ENCODE measurements at places on chromosomes 1 and 21.

- DNase-seq: no peak
Measured at GRCh38 chr1:231735411-231735810, 108.8 kb downstream of the DISC1 start.

GRCh38 chr1:177423090-177423489 lies 252.3 kb downstream of the BRINP2 start:
- DNase-seq: no peak

GRCh38 chr1:43349594-43350306 lies 9.0 kb upstream of the CDC20 start:
- DNase-seq: no peak

GRCh38 chr1:36458910-36459309 lies 5.3 kb downstream of the MRPS15 start:
- DNase-seq: no peak

GRCh38 chr1:84582802-84583587 lies 8.8 kb upstream of the CTBS start:
- DNase-seq: no peak

- no peak for DNase-seq
Measured at GRCh38 chr1:155127105-155127966, at the start of gene EFNA1. TSS of gene EFNA1 (plus strand) at chr1:155127876. CDS start at chr1:155127978, 102 bp downstream.

GRCh38 chr1:174217787-174218574 lies 58.7 kb downstream of the RABGAP1L start:
- DNase-seq: no peak

DNA sequence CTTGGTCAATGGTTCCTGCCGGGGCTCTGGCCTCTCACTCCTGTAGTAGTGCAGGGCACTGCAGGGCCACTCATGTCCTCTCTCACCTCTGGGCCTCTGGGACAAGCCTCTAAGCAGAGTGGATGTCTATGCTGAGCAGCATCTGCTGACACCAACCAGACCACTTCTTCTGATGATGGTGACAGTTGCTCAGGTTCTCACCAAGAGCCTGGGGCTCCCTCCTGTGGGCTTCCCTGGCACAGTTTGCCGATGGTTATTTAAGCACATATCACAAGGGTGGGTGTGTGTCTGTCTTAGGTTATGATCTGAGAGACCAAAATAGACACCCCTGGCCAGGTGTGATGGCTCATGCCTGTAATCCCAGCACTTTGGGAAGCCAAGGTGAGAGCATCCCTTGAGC lies 17.4 kb upstream of the GPR137B start:
- no peak for DNase-seq

GRCh38 chr1:86192417-86192816 lies 35.8 kb upstream of the COL24A1 start:
- DNase-seq: no peak

DNA sequence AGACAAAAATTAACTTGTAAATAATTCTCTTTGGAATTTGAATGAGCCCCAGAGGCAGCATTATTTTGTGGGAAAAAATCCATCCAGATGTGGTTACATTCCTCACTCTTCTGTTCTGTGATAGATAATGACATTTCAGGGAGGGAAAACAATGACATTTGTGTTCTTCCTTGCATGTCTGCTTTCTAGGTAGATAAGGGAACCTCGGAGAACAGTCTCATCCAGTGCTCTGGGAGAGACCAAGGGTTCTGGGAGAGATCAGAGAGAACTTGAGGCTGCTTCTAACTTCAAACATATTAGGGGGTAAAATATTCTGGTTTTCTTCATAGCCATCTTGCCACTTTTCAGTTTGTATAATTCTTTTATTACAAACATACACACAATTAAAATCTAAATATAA lies 269.2 kb downstream of the NEGR1 start:
- DNase-seq: no peak

- DNase-seq: no peak
Measured at GRCh38 chr1:220991959-220992704, 112.9 kb downstream of the HLX start.

DNA sequence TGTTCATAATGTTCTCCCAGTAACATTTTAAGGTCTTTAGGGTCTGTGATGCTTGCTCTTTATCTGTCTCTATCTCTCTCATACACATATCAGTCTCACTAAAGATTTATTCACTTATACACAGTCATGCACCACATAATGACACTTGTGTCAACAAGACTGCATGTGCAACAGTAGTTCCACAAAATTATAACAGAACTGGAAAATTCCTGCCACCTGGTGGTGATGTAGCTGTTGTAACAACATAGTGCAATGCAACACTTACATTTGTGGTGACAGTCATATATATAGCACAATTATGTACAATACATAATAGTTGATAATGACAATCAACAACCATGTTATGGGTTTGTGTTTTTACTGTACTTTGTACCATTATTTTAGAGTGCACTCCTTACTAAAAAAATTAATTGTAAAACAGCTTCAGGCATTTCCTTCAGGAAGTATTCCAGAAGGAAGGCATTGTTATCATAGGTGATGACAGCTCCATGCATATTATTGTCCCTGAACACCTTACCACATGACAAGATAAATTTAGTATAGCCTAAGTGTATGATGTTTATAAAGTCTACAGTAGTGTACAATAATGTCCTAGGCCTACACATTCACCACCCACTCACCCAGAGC lies 8.1 kb downstream of the TDRD5 start:
- DNase-seq: no peak

Data from activated naive CD8-positive, alpha-beta T cell treated with anti-CD3 and anti-CD28 coated beads, Interleukin-2, amount 50 U/mL, for 16 hours (primary cell).